SHP77 (cell line): ENCODE measurements at places on chromosomes 13 and 19.

GRCh38 chr13:96089749-96090239, at the start of gene HS6ST3:
TSS of gene HS6ST3 (plus strand) at chr13:96090107.
- peak; percentile 36 for DNase-seq

DNA sequence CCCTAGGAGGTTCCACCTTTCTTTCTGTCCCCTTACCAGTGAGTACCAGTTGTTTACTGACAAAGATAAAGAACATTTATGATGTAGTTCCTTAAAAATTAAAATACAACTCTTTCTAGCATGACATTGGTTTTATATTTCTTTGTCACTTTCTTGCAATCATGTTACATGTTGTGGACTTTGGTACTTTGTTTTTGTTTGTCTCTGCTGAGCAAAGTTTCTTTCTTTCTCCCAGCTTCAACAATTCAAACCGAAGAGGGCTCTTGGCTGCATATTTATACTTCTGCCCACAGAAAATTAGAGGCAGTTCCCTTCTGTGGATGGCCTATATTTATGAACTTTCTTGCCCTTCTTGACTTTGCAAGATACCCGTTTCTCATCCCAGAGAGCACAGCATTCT, 201.2 kb downstream of the MTUS2 start:
- no peak for DNase-seq

DNA sequence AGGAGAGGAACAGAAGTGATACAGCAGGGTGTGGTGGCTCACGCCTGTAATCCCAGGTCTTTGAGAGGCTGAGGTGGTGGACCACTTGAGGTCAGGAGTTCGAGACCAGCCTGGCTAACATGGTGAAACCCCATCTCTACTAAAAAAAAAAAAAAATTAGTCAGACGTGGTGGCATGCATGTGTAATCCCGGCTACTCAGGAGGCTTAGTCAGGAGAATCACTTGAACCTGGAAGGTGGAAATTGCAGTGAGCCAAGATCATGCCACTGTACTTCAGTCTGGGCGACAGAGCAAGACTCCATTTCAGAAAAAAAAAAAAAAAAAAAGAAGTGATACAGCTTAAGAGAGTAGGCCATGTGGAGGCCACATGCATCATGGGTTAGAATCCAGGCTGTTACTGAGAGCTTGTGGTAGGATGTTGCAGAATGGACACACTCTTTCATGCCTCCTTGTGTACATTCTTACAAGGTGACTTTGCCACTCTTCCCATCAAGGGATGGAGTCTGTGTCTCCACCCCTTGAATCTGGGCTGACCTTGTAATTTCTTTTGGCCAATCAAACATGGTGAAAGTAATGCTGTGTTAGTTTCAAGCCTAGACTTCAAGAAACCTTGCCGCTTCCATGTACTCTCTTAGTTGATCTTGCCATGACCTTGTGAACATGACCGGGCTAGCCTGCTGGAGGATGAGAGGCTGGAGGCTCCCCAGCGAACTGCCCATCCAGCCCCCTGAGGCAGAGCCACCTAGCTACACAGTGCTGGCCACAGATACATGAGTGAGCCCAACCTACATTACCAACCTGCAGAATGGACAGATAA, 12.3 kb downstream of the FAM187B start:
- no peak for DNase-seq

DNA sequence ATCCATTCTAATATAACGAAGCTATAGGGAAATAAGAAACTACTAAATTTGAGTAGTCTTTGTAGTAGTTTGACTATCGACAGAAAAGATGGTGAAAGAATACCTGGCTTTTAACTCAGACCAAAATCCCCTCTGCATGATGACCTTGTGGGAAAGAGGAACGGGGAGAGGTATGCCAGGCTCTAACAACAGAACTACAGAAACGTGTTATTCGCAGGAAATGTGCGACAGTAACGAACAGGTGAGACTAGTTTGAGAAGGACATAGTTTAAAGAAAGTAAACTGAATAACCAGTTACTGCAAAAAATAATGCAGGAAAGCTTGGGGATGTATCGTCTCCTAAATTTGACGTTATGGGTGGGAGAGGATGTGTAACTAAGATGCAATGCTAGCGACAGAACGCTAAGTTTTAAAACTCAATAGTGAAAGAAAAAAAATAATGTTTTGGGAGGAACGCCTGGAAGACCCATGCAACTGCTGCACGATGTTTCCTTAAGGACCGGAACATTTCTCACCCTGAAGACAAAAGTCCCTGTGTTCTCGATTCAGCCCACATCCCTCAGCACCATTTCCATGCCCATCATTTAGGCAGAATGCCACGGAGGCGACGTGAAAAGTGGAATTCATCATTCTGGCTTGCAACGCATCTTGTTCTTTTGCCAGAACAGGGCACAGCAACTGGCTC, 1.6 kb upstream of the RAP2A start:
- no peak for DNase-seq

- DNase-seq, result no peak
Observed at GRCh38 chr13:64311948-64312347, 2896.3 kb upstream of the PCDH20 start.

GRCh38 chr19:19633711-19634515, 5.9 kb upstream of the LPAR2 start:
- no peak for DNase-seq
